Hypothalamus (tissue), 51 donors: ENCODE measurements at places on chromosomes 2 and 18.
A peak's percentile ranks its signal among the peaks of the same experiment; 100 is the strongest.

DNA sequence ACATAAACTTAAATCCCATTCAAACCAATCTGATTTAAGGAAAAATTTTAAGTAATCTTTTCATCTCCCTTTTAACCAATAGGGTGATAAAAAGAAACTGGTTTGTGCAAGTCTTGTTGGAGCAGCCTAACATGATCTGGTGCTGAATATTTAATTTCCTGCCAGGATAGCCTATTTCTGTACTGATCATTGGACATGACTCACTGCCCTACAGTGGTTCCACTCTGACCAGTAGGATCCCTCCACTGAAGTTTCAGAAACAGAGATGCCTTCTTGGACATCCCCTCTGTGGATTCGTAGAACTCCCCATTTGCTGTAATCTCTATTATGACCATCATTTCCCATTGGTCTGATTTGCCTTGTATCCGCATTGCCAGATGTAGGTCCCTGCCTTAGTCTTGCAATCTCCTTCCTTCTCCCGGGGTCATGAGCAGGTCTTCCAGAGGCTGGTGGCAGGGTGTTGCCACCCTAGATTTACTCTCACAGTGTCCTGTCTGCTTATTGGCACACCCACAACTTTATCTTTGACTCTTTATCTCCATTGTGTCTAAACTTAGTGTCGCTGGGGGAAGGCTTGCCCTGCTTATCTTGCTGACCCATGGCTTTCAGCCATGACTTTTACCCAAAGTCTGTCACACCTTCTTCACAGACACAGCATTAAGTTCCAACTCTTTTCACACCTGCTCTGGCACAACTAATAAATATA is 12.3 kb upstream of the SETBP1 start:
- no peak for DNase-seq

DNA sequence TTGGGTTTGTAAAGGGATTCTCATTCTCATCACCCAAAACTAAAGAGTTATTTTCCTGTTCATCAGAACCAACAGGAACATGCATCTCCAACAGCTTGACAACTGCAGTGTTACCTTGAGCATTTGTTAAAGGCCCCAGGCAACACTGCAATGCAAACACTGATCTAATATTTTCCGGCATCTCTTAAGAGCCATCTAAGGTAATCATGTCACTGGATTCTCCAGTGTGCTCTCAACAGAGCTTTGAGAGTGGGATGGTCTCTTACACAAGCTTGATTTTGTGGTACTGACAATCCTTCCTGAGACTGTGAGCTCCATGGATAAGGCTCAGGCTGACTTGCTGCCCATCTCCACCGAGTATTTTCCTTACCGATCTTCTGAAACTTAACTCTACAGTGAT is 90.5 kb upstream of the ITGB6 start:
- DNase-seq: no peak

DNA sequence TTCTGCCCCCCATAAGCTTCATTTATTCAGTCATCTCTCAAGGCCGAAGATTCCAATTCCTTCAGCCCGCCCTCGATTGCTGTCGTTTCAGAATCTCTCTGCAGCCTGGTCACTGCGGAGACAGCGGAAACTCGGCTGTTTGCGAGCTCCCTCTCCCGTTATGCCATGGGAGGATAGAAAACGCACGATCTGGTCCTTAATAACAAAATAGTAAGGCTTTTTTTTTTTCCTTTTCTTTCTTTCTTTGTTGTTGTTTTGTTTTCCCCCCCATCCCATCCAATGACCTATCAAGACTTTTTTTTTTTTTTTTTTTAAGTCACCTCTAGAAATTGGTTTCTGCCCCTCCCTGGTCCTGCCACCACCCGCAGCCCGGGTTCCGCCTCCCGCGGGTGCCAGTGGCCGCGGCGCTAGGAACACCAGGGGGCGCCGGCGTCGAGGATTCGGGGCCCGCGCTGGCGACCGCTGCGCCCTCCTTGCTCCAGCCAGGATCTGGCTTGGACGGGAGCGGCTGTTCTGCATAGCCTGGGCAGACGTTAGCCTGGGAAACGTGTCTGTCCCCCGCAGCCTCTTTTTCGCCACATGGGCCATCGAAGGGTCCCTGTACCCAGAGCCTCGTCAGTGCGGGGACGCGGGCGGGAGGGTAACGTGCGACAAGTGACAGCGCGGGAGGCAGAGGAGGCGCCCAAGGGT is 10.1 kb downstream of the CPLX4 start:
- peak; percentile 32 for DNase-seq

DNA sequence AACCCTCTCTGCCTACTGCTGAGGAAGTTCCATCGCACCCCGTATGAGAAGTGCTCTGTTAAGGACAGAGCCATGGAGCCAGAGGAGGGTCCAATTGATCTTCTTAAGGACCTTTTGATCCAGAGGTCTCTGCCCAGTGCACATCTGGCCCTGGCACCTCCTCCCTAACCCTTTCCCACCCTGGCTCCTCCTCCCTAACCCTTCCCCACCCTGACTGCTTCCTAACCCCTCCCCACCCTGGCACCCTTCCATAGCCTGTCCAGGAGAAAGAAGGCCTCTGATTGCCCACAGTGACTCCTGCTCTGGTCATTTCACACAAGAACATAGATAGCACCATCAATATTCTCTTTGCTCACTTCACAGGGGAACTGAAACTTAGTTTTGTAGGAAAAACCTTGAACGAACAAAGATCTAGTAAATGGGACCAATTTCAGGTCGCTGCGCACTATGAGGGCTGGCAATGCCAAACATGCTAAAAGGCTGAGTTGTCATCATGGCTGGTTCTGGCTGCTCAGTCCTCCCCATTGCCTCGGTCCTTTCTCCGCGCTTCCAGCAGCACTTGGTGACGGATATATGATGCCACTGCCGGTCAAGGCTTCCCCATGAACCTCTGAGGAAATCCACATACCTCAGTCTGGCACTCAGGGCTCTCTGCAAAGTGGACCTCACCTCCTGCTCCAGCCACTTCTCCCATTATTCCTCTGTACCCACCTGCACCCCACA is 49.2 kb downstream of the PKDCC start:
- DNase-seq: no peak

DNA sequence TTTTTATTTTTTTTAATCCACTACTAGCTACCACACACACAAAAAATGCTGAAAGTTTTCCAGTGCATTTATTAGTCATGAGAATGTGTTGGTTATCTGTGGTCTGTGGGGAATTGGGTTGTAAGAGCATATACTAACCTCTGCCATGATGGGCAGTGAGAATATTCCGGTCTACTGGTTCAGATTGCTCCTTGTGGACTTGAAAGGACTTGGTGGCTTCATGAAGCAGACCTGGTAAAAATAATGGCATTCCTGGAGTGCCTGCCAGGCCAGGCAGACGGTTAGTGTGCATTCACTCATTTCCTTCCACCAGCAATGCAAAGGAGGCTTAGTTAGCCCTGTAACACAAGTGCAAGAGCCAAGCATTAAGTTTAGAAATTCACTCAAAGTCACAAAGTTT is 150.8 kb downstream of the THSD7B start:
- DNase-seq: no peak

GRCh38 chr2:50953021-50953420 is 78.9 kb downstream of the NRXN1 start:
- DNase-seq: no peak

DNA sequence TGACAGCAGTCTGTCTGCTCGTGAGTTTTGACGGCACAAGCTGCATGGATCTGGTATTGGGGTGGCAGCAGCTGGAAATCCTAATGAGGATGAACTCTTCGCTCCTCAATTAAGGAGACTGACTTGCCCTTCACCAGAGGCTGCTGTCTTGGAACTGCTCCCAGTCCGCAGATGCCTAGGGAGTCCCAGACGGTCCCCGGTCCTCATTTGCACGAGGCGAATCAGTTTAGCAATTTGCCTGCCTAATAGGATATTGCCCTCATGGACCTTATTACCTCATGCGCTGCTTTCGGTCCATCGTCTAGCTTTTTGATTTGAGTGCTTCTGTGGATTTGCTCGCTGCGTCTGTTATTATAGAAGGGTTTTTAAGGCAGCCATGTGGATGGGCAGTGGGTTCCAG is 40.6 kb downstream of the ASAP2 start:
- no peak for DNase-seq

- DNase-seq: no peak
Measured at GRCh38 chr18:78424403-78425018, 555.1 kb upstream of the SALL3 start.

- DNase-seq: no peak
Measured at GRCh38 chr18:3218819-3219218, 949 bp downstream of the MYOM1 start.

GRCh38 chr2:224555823-224556366 is 29.3 kb downstream of the CUL3 start:
- DNase-seq: no peak

GRCh38 chr18:21167641-21168377 is 56.2 kb upstream of the ROCK1 start:
- DNase-seq: no peak

DNA sequence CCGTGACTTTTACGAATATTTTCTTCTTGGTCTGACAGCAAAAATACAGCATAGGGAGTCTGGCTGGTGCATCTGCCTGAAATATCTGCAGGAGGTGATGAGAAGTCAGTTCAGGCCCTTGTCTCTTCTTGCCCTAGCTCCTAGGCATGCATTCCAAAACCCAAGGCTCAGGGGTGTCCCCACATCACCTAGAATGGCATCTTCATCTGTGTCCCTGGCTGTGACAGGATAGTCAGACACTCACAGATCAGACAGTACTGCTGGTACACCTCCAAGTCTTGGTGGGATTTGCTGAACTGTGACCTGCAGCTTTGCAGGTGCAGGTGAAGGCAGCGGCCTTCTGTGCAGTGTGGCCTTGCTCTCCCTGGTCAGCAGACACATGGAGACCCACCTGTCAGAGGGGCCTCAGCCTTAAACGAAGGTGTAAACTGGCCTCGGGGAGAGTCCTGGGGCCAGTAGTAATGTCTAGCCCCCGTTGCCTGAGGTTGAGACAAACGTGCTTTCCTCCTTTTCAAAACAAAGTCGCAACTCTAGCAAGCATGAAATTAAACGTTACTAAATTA is 42.8 kb downstream of the MBP start:
- DNase-seq: no peak

DNA sequence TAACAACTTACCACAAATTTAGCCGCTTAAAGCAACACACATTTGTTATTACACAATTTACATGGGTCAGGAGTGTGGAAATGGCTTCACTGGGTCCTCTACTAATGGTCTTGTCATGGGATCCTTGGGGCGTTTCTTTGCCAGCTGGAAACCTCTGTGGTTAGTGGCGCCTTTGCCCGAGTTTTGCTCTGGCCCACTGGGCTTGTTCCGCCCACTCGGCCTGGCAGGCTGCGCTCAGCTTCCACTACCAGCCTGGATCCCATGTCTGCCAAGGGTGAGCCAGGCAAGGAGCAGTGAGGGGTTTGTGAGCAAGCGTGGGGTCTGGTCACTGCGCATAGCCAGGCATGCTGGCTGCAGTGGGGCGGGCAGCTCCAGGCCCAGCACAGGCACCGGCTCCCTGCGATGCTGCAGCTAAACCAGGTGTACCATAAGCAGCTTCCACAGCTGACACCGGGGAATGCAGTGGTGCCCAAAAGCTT is 16.2 kb upstream of the MBD2 start:
- no peak for DNase-seq

GRCh38 chr2:85112906-85113625 is 20.1 kb upstream of the TCF7L1 start:
- DNase-seq: no peak

DNA sequence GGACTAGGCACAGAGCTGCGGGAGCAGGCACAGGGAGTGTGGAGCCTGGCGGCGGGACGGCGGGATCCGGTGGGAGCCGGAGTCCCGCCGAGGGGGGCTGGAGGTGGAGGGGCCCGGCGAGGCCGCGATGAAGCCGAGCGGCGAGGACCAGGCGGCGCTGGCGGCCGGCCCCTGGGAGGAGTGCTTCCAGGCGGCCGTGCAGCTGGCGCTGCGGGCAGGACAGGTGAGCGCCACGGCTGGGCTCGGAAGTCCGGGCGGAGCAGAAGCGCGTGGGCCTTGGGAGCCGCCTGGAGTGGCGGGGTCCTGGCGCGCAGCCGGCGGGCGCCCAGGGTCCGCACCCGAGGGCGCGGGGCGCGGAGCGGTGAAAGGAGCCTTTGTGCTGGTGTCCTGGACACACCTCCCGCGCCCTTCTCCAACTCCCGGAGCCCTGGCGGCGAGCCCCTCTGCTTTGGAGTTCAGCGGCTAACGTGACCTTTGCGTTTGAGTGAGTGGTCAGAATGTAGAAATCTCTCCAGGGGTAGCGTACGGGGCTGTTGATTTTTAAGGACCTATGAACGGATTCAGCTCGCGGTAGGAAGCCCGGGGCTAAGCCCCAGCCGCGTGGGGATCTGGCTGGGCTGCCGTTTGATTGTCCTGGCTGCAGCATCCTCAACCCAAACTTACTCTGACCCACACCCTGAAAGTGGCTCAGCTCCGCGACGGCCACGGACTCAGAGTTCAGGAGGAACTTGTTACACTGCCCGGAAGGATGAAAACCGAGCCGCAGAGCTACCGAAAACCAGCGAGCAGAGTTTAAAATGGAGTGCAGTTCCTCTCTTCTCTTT is 448 bp downstream of the IMPA2 start:
- no peak for DNase-seq

- no peak for DNase-seq
Measured at GRCh38 chr2:75705921-75706320, 4.8 kb downstream of the GCFC2 start.

- no peak for DNase-seq
Measured at GRCh38 chr18:79429785-79430281, 34.1 kb downstream of the NFATC1 start.

GRCh38 chr2:3492951-3493614 is 26.2 kb downstream of the ADI1 start:
- no peak for DNase-seq

- no peak for DNase-seq
Measured at GRCh38 chr2:128531856-128532255, 213.2 kb upstream of the HS6ST1 start.

DNA sequence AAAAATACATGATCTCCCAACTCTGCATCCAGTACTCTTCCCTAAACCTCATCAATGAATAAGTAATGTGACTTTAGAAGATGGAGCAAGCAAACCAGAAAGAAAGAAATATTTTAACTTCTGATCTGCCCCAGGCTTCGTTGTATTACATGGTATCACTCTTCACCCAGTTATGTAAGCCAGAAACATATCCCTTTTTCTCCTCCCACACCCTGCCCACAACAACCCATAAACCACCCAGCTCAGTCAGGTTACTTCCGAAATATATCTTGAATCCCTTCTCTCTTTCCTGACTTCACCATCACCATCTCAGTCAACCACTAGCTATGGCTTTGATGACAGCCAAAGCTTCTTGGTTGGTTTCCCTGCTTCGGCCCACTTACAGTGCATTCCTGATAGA is 295.8 kb upstream of the PARD3B start:
- no peak for DNase-seq

- no peak for DNase-seq
Measured at GRCh38 chr18:56988022-56988421, 158.9 kb upstream of the BOD1L2 start.
